ENCODE measurements at places on chromosomes 7 and 10.

- DNase-seq, result no peak
Measured at GRCh38 chr7:11591055-11591633, 240.9 kb downstream of the THSD7A start.

- DNase-seq, result no peak
Measured at GRCh38 chr7:134660961-134661376, 14.3 kb downstream of the BPGM start.

- DNase-seq, result no peak
Measured at GRCh38 chr10:123472606-123473005, 193.5 kb upstream of the GPR26 start.

DNA sequence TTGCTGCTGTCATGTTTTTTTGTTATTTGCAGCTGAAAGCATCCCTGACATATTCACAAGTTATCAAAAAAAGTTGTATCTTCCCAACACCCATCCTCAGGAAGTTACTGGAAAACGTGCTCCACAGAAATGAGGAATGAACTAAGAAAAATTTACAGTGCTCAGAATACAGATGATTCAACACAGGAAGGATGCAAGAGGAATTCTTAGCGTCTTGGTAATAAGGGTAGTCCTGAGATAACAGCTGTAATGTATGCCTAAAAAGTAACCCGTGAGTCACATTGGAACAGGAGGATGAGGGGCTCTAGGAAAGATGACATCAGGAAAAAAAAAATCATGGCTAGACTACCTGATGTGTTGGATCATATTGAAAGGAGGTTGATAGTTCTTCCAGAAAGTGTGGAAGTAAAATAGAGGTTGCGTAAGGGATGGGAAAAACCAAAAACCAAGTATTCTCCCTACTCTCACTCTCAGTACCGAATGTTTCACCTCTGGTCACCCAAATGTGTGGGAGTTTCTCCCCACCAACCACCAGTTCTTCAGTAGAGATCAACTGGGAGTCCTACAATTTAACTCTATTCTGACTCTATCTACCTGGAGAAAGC is 3.9 kb downstream of the ADAM12 start:
- no peak for DNase-seq

DNA sequence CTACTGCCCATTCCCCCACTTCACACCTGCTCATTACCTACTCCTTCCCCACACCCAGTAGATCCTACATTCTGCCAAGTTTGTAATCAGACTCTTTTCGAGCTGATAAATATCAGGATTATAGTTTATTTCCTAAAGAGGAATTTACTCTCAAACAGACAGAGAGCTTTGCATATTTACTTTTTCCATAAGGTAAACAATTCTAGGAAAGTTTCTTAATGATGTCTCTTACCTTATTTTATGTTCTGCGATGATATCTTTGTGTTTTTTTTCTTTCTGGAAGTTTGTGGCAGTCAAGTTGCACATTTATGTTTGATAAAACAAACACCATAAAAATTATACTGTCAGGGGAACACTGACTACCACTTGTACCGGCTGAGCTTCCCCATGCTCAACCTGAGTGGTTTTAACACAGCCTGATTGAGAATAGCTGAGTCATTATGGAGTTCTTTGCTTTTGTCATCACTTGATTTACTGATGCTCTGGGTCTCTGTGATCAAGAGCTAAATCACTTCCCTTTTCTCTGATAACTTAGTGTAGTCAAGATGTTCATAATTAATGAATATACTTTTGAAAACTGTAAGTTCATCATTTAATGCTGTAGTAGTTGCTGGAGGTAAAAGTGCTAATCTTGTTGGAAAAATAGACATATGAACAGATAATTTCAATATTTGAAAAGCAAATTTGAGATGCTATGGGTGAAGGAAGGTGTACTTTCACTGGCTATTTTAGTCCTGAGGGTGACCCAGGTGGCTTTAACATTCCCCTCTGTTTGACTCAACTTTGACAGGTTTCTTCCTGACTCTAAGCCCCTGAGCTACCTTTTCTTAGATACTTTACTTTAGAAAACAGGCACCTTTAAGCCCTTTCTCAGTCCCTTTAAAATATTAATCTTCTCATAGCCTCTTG is 1034.5 kb upstream of the LRRTM3 start:
- DNase-seq, result no peak

DNA sequence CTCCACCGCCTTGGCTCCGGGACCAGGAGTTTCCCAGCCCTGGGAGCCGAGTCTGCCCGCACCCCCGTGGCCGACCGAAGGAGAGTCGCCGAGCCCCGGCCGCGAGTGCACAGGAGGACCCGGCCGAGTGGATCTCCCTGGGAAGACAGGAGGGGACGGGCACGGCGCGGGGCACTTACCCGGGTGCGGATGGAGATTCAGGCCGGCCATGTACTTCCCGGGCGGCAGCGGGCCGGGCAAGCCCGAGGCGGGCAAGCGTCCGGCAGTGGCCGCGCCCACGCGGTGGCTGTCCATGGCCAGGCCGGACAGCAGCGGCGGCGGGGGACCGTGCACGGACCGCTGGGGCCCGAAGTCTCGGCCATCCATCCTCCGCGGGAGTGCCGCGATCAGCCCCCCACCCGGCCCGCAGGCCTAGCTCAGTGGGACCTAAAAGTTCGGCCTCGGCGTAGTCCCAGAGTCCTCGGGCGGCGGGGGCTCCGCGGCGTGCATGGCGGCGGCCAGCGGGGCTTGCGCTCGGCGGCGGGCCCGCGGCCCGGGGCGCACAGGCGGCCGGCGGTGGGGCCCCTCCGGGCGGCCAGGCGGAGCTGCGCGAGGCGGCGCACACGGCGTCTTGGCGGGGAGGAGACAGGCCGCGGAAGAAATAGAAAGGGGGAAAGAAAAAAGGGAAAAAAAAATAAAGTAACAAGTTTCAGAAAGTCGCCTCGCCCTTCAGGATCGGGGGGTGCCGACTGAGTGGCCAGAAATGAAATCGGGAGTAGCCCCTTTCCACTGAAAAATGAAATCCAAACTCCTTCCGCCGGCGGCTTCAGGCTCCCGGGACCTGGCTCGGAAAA is 2.5 kb downstream of the TNRC18 start:
- DNase-seq, result no peak

DNA sequence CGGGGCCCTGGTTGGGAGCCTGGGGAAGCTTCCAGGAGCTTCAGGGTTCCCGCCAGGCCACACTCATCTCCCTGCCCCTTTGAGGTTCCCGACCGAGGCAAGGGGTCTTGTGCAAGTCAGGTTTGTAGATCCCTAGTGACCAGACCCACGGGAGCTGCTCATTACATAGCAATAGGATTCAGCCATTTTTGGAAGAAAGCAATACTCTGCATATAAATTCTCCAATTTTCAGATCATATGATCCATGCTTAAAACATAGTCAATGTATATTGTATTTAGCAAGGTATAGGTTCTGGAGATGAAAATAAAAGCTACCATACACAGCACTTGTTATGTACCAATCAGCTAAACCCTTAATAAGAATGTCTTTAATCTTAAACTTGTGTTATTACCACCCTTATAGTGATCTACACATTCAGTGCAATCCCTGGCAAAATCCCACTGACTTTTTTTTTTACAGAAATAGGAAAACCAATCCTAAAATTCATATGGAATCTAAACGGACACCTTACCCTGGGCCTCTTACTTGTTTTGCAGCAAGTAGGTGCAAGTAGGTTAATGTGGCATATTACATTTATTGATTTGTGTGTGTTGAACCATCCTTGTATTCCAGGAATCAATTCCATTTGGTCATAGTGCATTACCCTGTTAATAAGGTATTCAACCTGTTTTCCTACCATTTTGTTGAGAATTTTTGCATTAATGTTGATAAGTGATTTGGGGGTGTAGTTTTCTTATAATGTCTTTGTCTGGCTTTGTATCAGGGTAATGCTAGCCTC is 13.8 kb upstream of the FKBP9 start:
- DNase-seq, result no peak

DNA sequence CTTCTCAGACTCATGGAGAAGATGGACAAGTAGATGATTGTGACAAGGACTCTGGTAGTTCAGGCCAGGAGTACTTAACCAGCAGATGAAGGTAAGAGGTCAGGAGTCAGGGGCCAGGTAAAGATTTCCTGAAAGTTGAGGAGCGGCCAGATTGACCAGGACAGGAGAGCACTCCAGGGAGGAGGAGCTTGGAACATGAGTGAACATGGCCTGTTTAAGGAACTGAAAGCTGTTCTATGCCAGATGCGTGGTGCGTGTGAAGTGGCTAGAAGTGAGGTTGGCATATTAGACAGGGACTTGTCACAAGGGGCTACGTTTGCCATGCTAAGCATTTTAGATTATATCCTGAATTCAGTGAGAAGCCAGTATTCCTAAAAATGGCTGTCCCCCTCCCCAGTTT is 157.2 kb downstream of the WNT2 start:
- no peak for DNase-seq

GRCh38 chr10:33542752-33543505 is 208.5 kb upstream of the NRP1 start:
- no peak for DNase-seq

GRCh38 chr7:142345811-142346210 is 88.0 kb upstream of the PRSS58 start:
- no peak for DNase-seq

GRCh38 chr7:9189703-9190102 is 756.3 kb downstream of the NXPH1 start:
- no peak for DNase-seq

GRCh38 chr10:56091872-56092271 is 269.2 kb downstream of the ZWINT start:
- DNase-seq, result no peak

DNA sequence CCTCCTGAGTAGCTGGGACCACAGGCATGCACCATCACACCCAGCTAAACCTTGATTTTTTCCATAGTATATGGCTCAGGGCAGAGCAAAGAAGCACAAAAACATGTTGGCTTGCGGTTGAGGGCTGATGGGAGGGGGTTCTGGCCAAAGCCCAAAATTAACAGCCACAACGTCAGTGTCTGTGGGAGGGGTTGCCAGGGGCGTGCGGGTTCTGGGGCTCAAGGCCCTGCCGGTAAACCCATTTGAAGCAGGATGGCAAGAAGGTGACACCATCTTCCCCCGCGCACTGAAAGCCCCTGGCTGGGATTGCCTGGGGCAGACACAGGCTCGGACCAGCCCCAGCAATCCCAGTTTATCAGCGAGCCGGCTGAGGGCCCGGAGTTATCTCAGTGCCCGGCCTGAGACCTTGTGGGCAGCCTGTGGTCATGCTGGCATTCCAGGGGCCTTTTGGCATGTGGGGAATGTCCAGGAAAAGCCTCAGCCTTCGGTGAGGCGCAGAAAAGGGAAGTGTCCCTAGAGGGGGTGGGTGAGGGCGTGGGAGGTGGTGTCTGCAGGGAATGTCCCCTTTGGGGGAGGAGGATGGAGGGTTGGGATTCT is 167.7 kb upstream of the TNRC18 start:
- DNase-seq, result peak; percentile 97

GRCh38 chr10:17227367-17228090 is 512 bp upstream of the VIM start:
- no peak for DNase-seq

GRCh38 chr10:124867304-124867703 is 65.7 kb downstream of the ABRAXAS2 start:
- DNase-seq, result no peak

GRCh38 chr7:107463139-107464078 is 6.4 kb upstream of the GPR22 start:
- peak; percentile 15 for DNase-seq

DNA sequence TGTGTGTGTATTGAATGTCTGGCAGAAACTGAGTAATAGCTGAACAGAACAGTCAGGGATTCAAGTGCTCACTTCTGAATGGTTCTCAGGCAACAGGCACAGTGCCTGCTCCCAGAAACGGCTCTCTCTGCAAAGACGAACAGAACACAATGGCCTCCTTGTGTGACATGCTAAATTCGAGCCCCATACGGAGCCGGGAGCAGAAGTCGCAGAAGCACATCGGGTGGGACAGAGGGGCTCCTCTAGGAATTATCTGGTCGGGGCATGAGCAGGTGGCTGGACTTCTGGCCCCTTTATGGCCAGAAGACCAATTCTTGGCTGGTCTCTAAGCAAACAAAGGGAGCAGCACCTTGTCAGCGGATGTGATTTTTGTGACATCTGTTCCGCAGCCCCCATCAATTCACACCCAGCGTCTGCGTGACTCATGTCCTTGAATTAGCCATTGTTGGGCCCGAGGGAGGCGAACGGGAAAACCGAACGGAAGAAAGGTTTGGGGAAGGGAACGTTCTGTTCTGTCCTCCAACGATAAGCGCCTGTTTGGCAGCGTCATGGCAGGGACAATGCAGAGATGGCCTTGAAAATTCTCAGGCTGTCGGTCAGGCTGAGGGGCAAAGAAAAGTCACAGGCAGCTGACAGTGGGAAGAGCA is 47.3 kb upstream of the NPTX2 start:
- no peak for DNase-seq

DNA sequence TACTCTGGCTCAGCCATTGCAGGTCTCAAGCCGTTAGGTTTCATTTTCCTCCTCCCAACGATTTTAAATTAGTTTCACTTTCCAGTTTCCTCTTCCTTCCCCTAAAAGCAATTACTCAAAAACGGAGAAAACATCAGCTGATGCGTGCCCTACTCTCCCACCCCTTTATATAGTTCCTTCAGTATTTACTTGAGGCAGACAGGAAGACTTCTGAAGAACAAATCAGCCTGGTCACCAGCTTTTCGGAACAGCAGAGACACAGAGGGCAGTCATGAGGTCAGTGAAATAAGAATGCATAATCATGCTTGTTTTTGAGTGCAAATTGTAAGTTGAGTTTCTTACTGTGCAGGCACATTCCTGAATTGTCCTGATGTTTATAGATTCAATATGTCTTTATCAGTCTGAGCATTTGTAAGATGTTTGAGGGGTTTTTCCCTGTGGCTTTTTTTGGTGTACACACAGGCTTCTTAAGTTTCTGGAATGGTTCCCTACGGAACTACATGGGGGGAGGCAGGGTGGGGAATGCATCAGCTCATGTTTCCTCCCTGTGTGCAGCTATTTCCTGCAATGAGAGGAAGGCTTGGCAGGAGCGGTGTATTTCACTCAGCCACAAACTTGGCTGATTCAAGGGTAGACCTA is at the start of gene IFIT3:
Gene IFIT3, plus strand, starts transcription at position 195 of the 639 bp plus-strand sequence. Its CDS starts 77 bp downstream, at position 272.
- peak; percentile 78 for DNase-seq

- no peak for DNase-seq
Measured at GRCh38 chr7:105808209-105808608, 68.2 kb downstream of the ATXN7L1 start.

GRCh38 chr7:39686261-39686924 is 63.0 kb downstream of the RALA start:
- no peak for DNase-seq

- DNase-seq, result no peak
Measured at GRCh38 chr7:16818732-16819131, 13.9 kb upstream of the AGR2 start.

DNA sequence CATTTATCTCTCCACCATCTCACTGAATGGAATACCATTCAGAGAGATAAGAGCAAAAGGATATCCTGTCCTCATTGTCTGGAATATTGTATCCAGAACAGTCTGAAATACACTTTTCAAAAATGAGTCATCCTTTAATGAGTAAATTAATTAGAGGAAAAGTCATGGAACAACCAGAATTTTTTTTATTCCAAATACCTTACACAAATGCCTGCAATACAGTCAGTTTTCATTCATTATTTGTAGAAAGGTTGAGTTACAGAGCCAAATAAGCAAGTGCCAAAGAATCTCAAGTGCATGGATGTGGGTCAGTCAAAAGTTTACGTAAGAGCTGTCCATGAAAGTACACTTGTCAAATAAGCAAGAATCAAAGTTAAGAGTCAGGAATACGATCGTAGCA is 482.6 kb downstream of the IPMK start:
- no peak for DNase-seq

- no peak for DNase-seq
Measured at GRCh38 chr10:103911021-103911459, 6.9 kb downstream of the STN1 start.

All from HTR-8/SVneo (cell line).